Placental epithelial cell (primary cell): ENCODE measurements at places on chromosomes 3 and 15. TPM values are rescaled to one million over a fixed set of nuclear protein-coding genes. Genes with fewer than 3 reads are reported as not detected.

The TICRR gene
- 2.2 and 2.7 TPM in 2 replicates for total RNA-seq

The SLC27A2 gene
- not detected in 2 replicates for total RNA-seq

The IMPG2 gene
- total RNA-seq: 0.22 and 1.2 TPM in 2 replicates

The ISLR2 gene
- not detected in 2 replicates for total RNA-seq

The DUOX1 gene
- total RNA-seq: 7.5 and 11.0 TPM in 2 replicates

The CLK3 gene
- total RNA-seq: 75.8 and 88.2 TPM in 2 replicates

The ADCY5 gene
- total RNA-seq: under 0.01 and 0.87 TPM in 2 replicates

The SNTN gene
- not detected in 2 replicates for total RNA-seq

The KLHL25 gene
- total RNA-seq: 3.1 and 3.7 TPM in 2 replicates

The LIPC gene
- not detected in 2 replicates for total RNA-seq

The TMEM266 gene
- 3.0 and 3.1 TPM in 2 replicates for total RNA-seq

The MEGF11 gene
- total RNA-seq: not detected in 2 replicates

The TMEM108 gene
- total RNA-seq: 0.11 TPM in 1 of 2 replicates, not detected in the other

The KCNMB3 gene
- 1.2 and 2.4 TPM in 2 replicates for total RNA-seq

The FANCD2OS gene
- not detected in 2 replicates for total RNA-seq

The ISLR gene
- 0.39 TPM in 1 of 2 replicates, not detected in the other for total RNA-seq

The TRPC1 gene
- total RNA-seq: 8.7 and 23.6 TPM in 2 replicates

The SPINK8 gene
- total RNA-seq: not detected in 2 replicates

The CLDN11 gene
- total RNA-seq: 2.4 TPM in 2 replicates
